ENCODE measurements at places on chromosomes 13 and 19.

GRCh38 chr13:103174966-103175365, 108.7 kb upstream of the SLC10A2 start:
- no peak for DNase-seq

DNA sequence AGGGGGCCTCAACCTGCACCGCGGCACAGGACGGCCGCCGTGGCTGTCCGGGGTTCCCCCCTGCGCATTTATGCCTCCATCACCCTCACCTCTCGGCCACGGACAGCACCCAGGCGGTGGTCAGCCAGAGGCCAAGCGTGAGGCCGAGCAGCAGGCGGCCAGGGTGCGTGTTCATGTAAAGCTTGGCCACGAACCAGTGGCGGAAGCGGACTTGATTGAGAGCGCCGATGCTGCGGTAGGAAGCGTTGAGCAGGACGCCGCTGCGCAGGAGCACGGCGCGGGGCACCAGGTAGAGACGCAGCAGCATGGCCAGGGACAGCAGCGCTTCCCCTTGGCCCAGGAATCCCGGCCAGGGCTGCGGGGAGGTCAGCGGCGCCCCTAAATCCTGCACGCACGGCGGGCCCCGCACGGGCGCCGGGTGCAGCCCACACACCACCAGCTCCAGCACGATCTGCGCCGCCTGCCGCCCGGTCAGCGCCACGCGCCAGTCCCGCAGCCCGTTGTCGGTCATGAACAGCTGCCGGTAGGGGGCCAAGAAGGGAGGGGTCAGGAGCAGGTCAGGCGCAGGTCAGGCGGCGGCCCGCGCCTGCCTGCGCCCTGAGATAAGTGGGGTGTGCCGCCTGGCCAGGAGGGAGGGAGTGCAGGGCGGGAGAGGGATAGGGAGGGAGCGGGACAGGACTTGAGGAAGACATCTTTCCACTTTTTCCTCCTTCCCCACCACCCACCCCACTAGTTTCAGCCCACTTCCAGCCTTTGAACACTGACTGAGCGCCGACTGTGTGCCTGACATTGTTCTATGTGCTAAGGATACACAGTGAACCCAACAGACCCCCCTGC, 6.5 kb downstream of the KCNN4 start:
- DNase-seq, result no peak

GRCh38 chr19:41364524-41365391, 809 bp upstream of the B9D2 start:
- DNase-seq, result no peak

- DNase-seq, result no peak
Observed at GRCh38 chr13:50645092-50645491, 198.4 kb downstream of the DLEU7 start.

DNA sequence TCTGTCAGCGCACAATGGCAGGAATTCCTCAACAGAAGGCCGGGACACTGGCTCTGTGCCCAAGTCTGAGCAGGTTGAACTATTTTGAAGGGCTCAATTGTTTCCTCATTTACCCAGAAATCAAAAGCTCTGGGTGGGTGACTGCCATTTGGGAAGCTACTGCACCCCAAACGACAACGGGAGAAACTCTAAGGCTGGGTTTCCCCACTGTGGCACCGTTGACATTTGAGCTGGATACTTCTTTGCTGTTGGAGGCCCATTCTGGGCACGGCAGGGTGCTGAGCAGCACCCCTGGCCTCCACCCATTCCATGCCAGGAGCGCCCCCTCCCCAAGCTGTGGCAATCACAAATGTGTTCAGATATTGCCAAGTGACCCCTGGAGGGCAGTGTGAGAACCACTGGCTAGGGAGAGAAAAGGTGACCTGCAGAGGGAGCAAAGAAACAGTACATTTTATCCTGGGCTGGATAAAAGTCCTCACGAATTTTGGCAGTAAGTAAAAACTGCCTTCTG, 62.5 kb downstream of the RFX2 start:
- no peak for DNase-seq

GRCh38 chr13:23671897-23672296, 101.7 kb downstream of the TNFRSF19 start:
- DNase-seq, result no peak

GRCh38 chr13:112893570-112894422, 75.2 kb upstream of the MCF2L start:
- DNase-seq, result no peak

GRCh38 chr19:10061717-10062310, 24.3 kb upstream of the SHFL start:
- no peak for DNase-seq
